ENCODE measurements at places on chromosomes 6 and 20.

GRCh38 chr20:63691711-63692435 lies 4.6 kb upstream of the TNFRSF6B start:
- no peak for DNase-seq

GRCh38 chr20:10132387-10132786 lies 86.2 kb upstream of the SNAP25 start:
- DNase-seq: no peak

DNA sequence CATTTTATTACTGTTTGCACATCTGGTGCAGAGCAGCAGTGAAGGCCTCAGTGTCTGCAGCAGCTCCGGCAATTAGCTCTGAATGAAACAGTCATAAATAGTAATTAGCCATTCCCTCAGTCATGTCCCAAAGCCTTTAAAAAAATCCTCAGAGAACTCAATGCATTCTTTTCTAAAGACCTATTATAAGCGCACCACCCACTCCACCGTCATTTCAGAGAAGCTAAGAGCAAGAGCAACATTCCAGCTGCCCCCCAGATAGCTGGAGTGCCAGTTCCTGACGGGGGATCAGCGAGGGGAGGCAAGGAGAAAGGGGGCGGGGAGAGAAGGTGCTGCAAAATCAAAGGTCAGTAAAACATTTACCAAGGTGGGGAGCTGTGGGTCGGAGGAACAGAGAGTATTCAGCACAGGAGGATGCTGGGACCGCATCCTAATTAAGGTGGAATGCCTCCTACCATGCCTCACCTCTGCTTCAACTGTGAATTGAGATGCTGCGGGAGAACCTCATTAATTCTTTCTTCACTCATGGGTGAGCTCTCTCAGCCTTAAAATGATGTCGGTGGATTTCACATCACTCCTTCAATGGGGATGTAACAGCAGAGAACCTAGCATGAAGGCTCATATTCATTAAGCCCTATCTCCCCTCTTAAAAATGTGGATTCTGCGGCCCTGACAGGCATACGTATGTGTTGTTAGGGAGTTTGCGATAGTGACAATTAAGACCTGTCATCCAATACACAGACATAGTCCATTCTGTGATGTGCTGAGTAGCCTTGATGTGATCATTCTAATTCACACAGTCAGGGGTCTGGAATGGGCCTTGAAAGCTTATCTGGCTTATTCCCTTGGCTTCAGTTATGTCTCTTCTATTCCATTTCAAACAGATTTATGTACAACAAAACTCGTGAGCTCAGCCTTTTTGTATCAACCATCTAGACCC lies 469.5 kb upstream of the NRSN1 start:
- DNase-seq: no peak

DNA sequence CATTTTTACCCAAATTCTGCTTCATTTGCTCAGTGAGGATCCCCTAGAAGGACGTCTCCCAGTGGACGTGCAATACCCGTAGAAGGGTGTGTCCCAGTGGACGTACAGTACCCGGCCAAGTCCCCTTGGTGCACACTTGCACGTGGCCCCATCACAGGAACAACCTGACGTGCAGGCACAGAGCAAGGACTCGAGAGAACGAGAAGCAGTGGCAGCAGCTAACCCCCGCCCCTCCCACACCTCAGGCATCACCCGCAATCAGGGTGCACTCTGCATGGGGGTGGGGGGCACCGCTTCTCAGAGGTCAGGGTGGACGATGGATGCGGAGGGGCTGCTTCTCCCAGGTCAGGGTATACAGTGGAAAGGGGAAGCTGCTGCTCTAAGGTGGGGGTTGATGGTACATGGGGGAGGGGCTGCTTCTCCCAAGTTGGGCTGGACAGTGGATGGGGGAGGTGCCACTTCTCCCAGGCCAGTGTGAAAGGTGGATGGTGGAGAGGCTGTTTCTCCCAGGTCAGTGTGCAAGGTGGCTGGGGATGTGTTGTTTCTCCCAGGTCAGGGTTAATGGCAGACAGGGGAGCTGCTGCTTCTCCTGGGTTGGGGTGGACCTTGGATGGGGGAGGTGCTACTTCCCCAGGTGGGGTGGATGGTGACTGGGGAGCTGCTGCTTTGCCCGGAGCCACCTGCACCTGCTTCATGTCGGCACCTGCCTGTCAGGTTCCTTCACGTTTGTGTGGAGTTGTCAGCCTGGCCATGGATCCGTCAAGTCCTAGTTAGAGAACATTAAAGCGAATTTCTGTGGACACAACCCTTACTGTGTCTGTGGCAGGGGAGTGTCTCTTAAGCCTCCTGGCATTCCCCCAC lies 1.0 kb upstream of the THBS2 start:
- DNase-seq: no peak

DNA sequence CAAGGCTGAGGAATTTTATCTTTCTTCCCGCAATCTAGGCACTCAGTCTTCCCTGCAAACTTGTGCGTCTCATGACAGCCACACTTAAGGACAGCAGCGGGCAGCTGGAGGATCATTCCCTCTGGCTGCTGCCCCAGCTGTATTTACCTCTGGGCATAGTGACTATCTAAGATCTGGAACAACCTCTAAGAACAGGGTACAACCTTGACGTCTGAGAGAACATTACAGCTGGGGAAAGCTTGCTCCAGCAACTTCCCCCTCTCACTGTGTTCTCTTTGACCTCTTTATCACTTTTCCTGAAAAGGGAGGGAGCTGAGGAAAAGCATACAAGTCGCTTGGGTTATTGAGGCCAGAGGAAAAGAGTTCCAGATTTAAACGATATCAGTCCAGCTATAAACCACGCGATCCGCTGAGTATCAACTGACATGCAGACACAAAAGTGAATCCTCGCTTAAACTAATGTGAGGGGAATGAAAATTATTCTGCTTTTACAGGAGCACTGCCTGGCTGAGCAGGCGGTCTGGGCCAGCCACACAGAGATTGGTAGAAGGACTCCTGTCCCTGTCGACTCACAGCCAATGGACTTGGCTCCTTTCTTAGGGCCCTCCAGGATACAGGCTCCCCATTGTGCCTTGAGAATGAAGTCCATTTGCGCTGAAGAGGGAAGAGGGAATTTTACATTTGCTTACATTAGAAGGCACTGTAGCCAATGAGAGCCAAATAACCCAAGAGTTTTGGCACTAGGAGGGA lies 153.3 kb downstream of the QRSL1 start:
- DNase-seq: no peak

DNA sequence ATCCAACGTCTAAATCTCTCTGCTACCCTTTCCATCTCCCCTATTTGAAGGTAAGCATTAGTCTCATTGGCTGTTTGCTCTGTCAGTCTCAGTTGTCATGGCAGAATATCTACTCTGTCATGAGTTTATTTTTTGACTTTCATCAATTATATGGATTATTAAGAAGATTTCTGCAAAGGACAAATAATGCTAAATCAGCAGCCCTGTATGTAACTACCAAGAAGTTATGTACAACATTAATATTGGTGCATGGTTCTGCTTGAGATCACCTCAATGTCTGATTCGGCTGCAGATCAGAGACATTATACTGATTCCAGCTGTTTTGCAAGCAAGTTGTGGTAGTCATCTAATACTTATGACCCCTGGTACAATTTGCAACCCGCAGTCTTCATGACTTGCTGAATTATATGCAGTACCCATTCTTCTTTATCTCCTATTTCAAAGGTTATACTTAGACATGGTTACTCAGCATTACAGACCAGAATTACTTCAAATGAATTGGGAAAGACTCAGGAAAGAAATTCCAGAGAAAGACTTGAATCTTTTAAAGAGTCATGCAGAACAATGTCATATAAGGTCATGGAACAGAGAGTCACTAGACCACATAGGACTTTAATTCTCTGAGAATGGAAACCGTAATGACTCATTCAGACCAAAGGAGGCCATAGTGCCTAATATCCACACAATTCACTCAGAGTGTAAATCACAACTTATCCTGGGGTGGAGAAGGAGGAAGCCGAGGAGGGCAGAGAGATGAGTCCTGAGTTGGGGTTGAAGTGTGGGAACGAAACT lies 201.4 kb downstream of the IBTK start:
- DNase-seq: no peak

DNA sequence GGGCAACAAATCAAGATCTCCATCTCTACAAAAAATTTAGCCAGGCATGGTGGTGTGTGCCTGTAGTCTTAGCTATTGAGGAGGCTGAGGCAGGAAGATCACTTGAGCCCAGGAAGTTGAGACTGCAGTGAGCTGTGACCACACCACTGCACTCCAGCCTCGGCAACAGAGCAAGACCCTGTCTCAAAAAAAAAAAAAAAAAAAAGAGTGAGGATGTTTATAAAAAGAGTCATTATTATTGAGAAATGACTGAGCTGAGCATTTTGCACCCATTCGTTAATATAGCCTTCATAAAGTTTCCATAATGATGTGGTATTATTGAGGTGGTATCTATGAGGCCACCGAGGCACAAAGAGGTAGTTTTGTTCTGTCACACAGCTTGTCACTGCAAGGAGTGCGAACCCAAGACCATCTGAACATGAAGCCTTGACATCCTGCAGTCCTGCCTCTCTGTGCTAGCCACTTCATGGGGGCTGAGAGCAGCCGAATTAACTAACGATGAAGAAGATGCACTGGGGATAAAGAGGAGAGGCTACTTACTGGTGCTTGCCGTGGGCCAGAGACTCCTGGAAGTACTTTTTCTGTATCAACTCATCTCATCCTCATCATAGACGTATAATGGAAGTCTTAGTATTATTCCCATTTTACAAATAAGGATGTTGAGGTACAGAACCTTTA lies 175.5 kb downstream of the BCAS1 start:
- no peak for DNase-seq

GRCh38 chr6:33717934-33718455 lies 6.5 kb upstream of the UQCC2 start:
- no peak for DNase-seq

DNA sequence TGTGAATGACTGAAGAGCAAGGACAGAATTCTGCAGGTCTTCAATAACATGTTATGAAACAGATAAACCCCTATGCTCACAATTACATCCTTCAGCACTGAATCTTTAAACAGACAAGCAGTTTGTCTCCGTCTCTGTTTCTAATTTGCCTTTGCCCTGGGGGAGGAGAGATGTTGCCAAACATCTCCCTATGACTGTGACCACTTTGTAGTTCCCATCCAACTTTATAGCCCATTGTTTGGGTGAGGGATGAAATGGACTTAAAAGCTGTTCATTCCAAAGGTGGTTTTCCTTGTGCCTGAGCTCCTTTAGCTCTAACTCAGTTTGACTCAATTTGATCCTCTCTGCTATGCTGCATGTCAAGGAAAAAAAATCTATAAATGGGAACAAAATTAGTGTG lies 19.5 kb upstream of the ADTRP start:
- DNase-seq: no peak

GRCh38 chr20:36304786-36305495 lies 1.2 kb upstream of the DLGAP4 start:
- DNase-seq: no peak

GRCh38 chr6:12586721-12587480 lies 129.7 kb upstream of the PHACTR1 start:
- DNase-seq: no peak

DNA sequence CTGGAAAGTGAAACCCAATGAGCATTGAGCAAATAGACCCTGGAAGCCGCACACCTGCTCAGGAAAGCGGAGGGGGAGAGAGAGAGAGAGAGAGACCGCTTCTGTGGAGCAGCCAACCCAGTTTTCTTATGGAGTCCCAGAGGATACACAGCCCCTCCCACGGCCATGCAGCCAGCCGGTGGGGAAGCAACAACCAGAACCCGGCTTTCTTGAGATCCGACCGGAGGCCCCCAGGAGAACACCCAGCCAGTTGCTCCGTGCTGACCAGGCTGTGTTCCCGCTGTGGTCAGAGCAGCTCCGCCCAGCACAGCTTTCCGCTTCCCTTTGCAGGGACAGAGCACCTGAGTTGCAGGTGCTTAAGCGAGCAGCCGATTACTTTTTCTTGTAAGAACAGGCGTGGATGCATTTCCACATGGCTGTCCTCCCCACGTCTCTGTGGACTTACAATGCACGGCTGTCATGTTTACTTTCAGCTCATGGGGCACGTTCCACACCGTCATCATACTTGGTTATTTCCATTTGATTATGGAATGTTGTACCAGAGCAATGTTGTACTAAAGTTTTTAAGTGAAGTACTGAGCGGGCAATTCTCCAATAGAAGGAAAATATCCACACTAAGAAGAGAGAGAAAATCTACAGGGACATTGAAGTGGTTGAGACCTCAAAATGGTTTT lies 381.9 kb downstream of the THBS2 start:
- DNase-seq: no peak

- no peak for DNase-seq
Observed at GRCh38 chr6:168132531-168133167, 53.6 kb upstream of the FRMD1 start.

DNA sequence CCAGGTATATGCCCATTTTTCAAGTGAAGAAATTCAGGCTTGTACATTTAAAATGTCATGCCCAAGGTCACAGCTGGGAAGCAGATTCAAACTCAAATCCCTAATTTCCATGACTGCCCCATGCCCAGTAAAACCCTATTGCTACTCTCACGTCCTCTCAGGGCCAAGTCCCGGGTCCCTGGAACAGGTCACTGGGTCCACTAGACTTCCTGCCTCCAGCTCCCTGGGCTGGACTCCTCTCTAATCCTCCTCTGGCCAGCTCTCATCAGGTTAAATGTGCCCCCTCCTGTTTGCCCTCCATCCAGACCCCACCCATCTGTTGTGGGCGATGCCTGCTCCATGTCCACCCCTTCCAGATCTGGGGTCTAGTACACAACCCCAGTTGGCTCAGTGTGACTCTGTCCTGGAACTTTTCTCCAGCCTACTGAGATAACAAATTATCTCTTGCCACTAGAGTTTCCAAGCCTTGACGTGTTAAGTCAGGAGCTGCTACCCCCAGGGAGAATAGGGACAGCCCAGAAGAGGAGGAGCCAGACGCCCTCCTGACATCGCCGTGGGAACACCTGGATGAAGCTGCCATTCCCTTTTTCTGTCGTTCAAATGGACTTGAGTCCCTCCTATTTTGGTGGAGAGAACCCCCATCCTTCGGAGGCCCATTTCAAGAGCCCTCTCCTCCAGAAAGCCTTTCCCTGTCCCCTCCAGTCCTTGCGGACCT lies 3.7 kb upstream of the SPDEF start:
- no peak for DNase-seq

DNA sequence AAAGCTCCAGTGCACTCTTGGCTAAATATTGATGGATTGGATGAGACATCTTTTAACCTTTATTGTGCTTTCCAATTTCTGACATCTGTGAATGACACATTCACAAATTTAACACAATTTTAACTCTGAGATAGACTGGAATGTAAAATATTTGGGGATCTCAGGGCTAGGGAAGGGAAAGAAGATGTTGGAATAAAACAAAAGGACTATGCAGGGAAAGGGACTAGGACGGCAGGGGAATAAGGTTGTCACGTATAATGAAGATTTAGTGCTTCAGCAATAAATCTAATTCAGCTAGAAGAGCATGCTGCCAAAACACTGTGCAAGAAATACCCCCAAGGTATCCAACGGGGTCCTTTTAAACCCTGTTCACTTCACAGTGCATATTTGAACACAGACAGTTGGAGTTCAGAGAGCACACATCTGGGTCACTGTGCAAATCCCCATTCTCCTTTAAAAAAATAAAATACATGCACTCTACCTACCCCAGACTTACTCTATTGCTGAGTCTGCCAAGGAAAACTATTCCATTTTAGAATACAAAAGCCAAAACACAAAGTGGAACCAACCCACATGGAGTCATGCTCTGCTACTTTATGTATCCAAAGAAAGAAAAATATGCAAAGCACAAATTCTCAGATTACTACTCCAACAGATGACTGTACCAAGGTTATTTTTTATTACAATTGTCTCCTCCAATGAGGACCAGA lies 151.0 kb upstream of the RSPO3 start:
- no peak for DNase-seq
